ENCODE measurements at places on chromosomes 6 and 20. TPM values are rescaled to one million over a fixed set of nuclear protein-coding genes. Genes with fewer than 3 reads are reported as not detected.

Gene NSFL1C
- total RNA-seq, result 32.0 TPM

Gene ERMARD
- 15.6 TPM for total RNA-seq

Gene TTI1
- 9.9 TPM for total RNA-seq

Gene C20orf96
- total RNA-seq, result 0.32 TPM

Gene DOK5
- total RNA-seq, result 11.8 TPM

Gene TCP11
- total RNA-seq, result not detected

Gene TTLL9
- total RNA-seq, result not detected

Gene KCNS1
- 0.11 TPM for total RNA-seq

Gene MOCS3
- total RNA-seq, result 11.5 TPM

Gene TNXB
- 23.5 TPM for total RNA-seq

Gene DSP
- total RNA-seq, result 108 TPM

All from GM23248 (cell line).